ENCODE measurements at places on chromosomes 13 and 19. TPM values are rescaled to one million over a fixed set of nuclear protein-coding genes. Genes with fewer than 3 reads are reported as not detected.

Gene LRP3
- 28.9 TPM for total RNA-seq

GRCh38 chr13:110562036-110562597, 595 bp upstream of the RAB20 start:
- no peak for DNase-seq

Gene IGSF23
- not detected for total RNA-seq

DNA sequence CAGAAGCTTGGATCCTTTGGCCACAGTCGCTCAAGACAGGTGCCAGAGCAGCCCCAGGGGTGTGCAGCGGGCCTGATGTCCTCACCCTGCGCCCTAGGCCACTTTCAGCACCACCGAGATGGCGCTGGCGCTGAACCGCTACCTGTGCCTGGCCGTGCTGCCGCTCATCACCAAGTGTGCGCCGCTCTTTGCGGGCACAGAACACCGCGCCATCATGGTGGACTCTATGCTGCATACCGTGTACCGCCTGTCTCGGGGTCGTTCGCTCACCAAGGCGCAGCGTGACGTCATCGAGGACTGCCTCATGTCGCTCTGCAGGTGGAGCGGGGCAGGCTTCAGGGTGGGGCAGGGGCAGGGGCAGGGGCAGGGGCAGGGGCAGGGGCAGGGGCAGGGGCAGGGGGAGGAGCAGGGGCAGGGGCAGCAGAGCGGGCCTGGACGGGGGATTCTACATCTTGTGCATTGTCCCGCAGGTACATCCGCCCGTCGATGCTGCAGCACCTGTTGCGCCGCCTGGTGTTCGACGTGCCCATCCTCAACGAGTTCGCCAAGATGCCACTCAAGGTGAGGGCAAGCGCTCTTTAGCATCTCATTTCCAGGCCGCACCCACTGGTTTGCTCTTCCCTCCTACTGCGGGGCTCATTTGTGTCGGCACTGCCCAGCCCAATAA, 69.1 kb downstream of the RYR1 start:
- DNase-seq = no peak

DNA sequence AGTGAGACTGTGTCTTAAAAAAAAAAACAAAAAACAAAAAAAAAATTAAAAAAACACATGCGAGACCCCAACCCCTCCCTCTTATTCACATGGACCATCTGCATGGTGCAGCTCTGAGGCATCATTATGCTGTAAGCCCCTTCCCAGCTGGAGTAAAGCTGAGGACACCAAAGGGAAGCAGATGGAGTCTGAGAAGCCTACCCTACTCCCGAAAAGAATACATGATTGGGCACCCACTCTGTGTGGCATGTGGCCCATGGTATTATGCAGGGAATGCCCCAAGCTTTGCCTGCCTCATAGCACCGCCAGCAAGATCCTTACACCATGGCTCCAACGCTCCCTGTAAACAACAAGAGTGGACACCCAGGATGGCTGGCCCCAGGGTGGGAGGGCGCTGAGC, 4.7 kb downstream of the PTH2 start:
- DNase-seq = no peak

GRCh38 chr19:41131186-41131585, 17.0 kb downstream of the CYP2F1 start:
- no peak for DNase-seq

Gene KIRREL2
- total RNA-seq = not detected

GRCh38 chr19:6021878-6022569, 44.1 kb upstream of the RANBP3 start:
- peak; percentile 32 for DNase-seq

Gene ZNF274
- total RNA-seq = 14.0 TPM

Gene ZNF433
- total RNA-seq = 8.2 TPM

Gene EID2B
- total RNA-seq = 1.4 TPM

- no peak for DNase-seq
Observed at GRCh38 chr19:29389495-29389894, 136.3 kb upstream of the VSTM2B start.

- DNase-seq = no peak
Observed at GRCh38 chr13:33278913-33279312, 6.6 kb downstream of the STARD13 start.

DNA sequence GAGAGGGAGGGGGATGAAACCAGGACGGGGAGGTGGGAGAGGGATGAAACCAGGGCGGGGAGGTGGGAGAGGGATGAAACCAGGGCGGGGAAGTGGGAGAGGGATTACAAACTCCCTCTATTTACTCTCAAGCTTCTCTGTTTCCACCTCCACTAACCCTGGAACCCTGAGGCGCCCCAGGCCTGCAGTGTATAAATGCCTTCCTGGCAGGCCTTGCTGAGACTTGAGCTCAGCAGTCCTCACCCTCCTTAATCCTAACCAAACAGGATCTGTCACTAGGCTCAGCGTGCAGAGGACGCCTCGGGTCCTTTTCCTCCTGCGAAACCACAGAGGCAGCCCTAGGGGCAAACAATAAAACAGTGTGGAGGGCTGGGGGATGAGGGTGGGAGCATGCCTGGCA, 32.1 kb upstream of the OR1M1 start:
- DNase-seq = no peak

Gene GSX1
- not detected for total RNA-seq

DNA sequence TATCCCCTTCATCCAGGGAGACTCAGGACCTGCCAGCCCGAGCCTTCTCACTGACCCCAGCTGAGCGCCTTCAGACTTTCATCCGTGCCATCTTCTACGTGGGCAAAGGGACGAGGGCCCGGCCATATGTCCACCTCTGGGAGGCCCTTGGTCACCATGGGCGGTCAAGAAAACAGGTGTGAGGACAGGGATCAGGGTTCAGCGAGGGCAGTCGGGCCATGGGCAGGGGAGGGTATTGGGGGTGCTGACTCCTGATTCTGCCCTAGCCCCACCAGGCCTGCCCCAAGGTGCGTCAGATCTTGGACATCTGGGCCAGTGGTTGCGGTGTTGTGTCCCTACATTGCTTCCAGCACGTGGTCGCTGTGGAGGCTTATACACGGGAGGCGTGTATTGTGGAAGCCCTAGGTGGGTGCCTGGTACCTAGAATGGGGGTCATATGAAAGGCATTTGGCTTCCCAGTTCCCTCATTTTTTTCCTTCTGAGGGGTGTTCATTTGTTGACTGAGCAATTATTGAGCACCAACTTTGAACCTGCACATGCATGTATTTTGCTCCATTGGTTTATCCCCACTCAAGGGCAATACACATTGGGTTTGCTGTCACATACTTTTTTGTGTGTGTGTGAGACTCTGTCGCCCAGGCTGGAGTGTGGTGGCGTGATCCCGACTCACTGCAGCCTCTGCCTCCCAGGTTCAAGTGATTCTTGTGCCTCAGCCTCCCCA, 3.9 kb downstream of the ANKLE1 start:
- DNase-seq = no peak

DNA sequence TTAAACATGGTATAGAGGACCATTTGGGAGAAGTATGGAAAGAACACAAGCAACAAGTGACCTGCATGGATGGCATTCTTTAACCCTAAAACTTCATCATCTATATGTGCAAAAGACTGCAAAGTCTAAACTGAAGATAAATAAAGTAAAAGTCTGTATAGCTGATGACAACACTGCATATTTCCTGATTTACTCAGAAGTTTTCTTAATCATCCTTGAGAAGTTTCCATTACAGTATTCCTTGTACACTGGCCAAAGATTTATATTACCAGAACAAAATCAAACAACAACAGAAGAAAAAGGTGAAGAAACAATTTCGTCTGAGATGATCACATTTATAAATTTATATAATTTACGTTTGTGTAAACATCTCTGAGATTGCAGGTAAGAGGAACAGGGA, 805.7 kb downstream of the PCDH9 start:
- DNase-seq = no peak

Gene ZNF444
- total RNA-seq = 38.9 TPM

Gene ZSCAN4
- not detected for total RNA-seq

Gene ERICH6B
- not detected for total RNA-seq

GRCh38 chr13:112069845-112070251, 2.9 kb downstream of the SOX1 start:
- no peak for DNase-seq

GRCh38 chr19:23509686-23510450, 114.6 kb upstream of the ZNF91 start:
- no peak for DNase-seq

DNA sequence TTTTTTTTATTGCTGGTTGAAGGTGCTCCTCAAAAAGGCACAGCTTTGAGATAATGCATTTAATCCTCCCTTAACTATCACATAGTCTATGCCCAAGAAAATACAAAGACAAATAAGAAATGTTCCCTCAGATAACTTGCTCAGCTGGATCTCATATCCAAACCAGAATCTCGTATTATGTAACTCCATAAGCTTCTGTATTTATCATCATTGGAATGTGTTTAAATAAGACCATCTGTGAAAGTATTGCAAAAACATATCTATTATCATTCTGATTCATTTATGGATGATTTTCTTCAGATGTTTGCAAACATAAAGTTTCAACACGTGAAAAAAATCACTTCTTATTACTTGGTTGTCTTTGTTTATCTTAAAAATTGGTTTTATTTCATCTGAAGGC, 190.9 kb downstream of the IRS2 start:
- DNase-seq = no peak

GRCh38 chr13:101450749-101451130, 1.7 kb upstream of the ITGBL1 start:
- DNase-seq = no peak

Gene SYCN
- total RNA-seq = not detected

- DNase-seq = no peak
Observed at GRCh38 chr13:67353941-67354340, 123.8 kb upstream of the PCDH9 start.

DNA sequence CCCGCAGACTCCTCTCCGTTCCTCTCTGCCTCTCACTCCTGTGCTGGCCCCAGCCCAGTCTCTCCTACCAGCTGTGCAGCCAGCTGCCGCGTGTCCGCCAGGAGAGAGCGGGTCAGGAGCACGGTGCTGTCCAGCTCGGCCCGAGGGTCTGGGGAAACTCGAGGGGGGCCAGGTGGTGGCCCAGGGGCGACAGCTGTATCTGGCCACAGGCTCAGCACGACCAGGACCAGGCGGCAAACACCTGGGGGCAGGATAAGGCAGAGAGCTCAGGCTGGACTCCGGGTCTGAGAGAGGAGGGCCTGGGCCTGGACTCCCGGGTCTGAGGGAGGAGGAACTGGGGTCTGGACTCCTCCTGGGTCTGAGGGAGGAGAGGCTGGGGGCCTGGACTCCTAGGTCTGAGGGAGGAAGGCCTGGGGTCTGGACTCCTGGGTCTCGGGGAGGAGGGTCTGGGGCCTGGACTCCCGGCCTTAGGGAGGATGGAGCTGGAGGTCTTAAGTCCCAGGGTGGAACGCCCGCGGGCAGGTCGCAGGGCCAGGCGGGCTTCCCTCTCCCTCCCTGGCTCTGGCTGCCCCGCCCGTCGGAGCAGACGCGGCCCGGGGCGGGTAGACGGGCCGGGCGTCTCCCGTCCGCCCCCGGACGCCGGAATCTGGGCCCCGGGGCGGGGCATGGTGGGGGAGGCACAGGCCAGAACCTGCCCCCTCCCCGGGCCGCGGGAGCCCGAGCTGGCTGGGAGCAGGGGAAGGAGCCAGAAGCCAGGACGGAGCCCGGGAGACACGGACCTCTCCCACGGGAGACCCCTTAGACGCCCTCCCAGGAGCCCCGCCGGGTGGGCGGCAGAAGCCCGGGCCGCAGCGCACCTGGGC, 1.3 kb downstream of the IL11 start:
- no peak for DNase-seq

Gene PPFIA3
- total RNA-seq = 2.2 TPM

GRCh38 chr13:103694471-103694870, 628.3 kb upstream of the SLC10A2 start:
- no peak for DNase-seq

Gene PPM1N
- not detected for total RNA-seq

Gene GGN
- total RNA-seq = not detected

GRCh38 chr13:25899952-25900351, 151.9 kb downstream of the SHISA2 start:
- no peak for DNase-seq

Gene RHPN2
- 0.39 TPM for total RNA-seq

Gene MLNR
- not detected for total RNA-seq

- DNase-seq = no peak
Observed at GRCh38 chr13:42035905-42036521, 12.4 kb upstream of the DGKH start.

DNA sequence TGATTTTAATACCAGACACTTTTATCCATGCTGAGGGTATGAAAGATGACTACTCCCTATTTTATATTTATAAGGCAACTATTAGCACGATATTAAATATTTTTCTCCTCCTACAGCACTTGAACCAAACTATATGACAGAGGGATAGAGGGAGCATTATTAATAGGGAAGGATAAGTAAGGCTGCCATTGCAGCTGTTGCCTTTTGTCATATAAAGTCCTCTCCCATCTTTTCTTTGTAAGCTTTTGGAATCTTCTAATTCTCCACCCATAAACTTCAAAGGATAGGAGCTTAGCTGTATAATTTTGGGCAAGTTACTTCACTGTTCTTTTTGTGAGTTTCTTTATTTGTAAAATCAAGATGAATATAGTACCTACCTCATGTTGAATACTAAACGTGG, 95.4 kb downstream of the ZMYM2 start:
- DNase-seq = no peak

- DNase-seq = no peak
Observed at GRCh38 chr19:30676990-30677679, 305.0 kb downstream of the ZNF536 start.

Gene CYP2S1
- total RNA-seq = not detected

Gene ZNF486
- 0.55 TPM for total RNA-seq

Gene GET3
- total RNA-seq = 85.1 TPM

DNA sequence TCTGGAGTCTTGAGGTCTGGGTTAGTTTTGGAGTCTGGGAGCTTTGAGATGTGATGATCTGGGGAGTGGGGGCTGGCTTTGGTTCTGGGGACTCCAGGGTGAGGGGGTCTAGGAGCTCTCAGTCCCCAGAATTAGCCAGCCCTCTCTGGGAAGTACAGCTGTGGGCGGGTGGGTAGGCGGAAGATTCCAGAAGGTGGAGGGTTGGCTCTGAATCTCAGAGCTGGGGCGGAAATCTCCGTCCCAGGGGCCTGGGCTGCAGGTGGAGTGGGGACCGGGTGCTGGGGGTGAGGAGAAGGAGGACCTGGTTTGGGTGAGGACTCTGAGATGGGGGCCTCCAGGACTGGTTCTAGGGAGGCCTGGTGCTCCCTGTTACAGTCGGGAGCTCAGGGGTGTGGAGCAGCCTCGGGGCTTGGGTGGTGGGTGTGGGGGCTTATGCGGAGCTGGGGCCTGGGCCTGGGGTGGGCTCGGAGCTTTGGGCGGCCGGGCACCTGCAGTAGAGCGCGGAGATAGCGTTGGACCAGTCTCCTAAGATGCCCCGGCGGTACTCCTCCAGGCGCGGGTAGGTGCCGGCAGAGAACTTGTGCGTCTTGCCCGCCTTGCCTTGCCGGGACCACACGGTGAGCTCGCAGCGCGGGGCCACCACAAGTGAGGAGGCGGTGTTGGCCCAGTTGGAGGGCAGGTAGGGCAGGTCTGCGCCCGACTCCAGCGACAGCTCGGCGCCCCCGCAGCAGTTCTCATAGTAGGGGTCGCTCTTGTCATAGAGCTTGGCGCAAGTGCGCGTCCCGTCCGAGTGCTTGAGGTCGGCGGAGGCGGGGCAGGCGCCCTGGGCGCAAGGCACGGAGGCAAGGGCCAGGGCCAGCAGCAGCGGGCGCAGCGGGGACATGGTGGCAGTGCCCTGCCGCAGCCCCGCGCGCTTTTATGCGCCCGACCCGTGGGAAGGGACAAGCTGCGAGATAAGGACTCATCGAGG, at the start of gene SYCN:
SYCN (minus strand) TSS at position 892 of the 970 bp plus-strand sequence; CDS start at position 883, 9 bp downstream.
- no peak for DNase-seq

Gene GDF15
- 2.7 TPM for total RNA-seq
